ENCODE measurements at places on chromosomes 12 and 14.

GRCh38 chr14:82425261-82425660 is 891.6 kb upstream of the SEL1L start:
- DNase-seq = no peak

DNA sequence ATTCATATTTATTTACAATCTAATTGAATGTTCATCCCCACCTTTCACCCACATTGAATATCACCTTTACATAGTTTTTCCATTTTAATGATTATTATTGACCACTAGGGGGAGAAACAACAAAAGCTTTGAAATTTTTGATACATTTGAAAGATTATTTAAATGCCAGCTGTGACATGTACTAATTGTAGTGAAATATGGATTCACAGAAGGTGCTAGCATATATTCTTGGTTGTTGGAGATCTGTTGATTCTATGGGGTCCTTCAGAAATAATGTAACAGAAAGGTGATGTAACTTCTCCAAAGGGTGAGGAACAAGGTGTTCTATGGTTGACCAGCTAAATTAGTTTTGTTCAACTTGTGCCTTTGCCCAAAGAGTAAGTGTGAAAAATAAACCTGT is 22.4 kb upstream of the GPR33 start:
- peak; percentile 3 for DNase-seq

DNA sequence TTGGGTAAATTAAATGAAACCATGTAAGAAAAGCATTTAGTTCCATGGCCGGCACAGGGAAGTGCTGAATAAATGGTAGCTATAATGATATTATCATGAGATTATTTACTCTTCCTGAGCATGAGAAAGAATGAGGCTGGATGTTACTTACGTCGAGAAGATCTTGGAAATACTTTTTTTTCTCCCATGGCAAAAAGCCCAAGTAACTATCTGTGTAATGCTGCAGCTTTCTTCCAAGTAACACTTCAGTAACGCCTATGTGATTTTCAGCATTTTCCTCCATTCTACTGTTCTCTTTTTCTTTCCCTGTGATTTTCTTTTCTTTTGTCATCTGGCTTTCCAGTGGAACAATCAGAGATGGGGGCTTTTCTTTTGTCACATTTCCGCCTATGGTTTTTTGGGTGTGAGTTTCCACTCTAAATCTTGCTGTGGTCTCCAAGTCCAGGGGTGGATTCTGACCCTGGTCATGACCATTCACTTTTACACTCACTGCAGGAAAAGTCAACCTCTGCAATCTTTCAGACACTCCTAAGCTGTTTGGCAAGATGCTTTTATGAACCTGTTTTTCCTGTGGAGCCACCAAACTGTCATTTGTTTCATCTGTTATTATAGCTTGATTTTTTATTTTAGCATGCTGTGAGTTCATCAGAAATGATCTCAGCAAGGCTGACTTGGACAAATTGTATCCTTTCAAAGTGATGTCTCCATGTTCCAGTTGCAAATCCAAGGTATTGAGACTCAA is 25.0 kb upstream of the SYCP3 start:
- DNase-seq = no peak

DNA sequence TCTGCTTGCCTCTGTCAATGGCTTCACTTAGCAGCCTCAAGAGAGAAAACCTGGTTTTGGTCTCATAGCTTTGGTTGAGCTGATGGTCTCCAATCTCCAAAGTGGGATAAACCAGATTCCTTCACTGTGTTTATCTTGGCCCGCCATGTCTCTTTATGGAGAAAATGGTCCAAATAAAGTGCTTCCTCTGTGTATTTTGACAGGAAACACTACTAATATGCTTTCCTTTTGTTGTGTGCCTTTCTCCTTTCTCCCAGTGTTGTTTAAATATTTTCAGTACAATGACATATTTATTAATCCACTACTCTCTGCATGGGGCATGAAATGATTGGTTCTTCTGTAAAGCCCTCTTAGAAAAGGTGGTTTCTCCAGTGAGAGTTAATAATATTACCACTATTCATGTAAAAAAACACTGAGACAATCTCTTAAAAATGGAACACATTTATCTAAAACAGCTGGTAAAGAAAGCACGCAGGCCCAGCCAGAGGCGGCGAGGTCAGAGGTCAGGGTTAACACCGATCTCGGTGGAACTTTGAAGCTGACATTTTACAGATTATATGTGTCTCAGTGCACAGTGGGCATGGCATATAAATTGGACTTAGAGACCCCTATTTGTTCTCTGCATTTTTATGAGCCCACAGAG is 24.2 kb downstream of the TMEM30B start:
- no peak for DNase-seq

DNA sequence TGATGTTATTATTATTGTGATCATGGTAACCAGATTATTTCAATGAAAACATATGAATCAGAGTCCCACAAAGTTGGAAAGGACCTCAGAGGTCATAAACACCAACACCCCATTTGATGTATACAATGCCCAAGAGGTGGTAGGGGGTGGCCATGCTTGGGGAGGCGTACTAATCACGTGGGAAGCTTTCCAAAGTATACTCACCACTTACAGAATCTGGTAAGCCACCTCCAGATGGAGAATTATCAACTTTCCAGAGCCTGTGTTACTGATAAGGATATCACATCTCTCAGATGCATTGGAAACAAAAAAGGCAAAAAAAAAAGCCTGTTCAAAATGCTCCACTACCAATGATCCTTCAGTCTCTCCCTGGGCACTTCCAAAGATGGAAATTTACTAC is 8.4 kb downstream of the DAD1 start:
- no peak for DNase-seq

DNA sequence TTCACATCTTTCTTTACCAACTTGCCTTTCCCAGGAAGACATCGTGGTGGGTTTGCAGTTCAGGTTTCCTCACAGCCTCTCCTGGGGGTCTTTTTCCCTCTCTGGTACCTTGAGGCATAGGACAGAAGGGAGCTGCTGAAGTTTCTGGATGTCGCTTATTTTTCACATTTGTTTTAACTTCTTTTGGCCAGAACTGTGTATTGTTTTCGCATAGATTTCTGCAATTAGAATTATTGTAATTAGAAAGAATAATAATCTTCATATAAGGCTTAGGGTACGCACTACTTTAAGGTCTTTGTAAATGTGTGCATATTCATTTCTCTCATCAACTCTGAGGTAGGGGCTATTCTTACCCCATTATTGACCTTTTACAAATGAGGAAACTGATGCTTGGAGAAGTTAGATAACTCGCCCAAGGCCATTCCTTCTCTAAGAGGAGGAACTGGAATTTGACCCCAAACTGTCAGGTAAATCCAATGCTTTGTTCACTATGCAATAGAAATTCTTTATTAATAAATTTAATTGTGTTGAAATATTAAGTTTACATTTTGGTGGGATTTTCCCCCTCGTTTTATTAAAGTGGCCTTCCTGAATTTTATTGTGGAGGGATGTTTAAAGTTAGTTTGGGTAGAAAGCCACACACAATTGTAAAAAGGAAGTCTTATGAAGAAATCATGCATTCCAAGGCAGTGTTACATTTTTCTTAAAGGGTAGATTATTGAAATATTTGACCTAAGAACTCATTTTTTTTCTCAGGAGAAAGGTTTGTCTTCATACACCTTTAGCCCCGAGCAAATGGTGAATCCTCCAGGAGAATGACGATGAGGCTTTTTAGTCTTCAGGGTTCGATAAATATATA is 12.1 kb upstream of the SLC38A2 start:
- no peak for DNase-seq

DNA sequence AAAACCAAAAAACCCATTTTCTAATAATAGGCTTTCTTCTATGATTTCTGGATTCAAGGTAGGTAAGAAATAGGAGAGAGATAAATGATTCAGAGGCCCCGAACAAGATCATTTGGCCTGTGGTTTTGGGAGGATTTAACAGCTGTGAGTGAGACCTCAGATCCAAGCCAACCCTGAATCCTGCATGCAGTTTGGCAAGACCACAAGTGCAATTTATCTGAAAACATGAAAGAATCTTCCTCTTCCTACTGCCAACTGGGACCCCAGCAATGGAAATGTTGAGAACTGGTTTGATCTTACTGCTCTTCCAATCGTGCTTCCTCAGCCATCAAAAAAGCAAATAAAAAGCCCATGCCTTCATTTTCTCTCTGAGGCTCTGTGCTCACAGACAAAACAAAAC is 519.7 kb upstream of the TBX3 start:
- DNase-seq = peak; percentile 77

Measured in astrocyte (in vitro differentiated cells and primary cell).